Aorta (tissue), 5 donors: ENCODE measurements at places on chromosomes 6 and 20. TPM values are rescaled to one million over a fixed set of nuclear protein-coding genes. Genes with fewer than 3 reads are reported as not detected.

Gene UBE2C
- total RNA-seq, result 1.9 TPM

Gene REPS1
- total RNA-seq, result 40.8 TPM

Gene MRPL14
- total RNA-seq, result 24.9 TPM

Gene IL20RA
- 0.39 TPM for total RNA-seq

Gene ANKRD6
- 38.3 TPM for total RNA-seq

Gene EEF1E1
- 17.9 TPM for total RNA-seq

Gene PERP
- total RNA-seq, result 16.9 TPM
